Activated CD4-positive, alpha-beta T cell treated with anti-CD3 and anti-CD28 coated beads, Interleukin-2, amount 50 U/mL, for 4 hours (primary cell): ENCODE measurements at places on chromosomes 6 and 20.

DNA sequence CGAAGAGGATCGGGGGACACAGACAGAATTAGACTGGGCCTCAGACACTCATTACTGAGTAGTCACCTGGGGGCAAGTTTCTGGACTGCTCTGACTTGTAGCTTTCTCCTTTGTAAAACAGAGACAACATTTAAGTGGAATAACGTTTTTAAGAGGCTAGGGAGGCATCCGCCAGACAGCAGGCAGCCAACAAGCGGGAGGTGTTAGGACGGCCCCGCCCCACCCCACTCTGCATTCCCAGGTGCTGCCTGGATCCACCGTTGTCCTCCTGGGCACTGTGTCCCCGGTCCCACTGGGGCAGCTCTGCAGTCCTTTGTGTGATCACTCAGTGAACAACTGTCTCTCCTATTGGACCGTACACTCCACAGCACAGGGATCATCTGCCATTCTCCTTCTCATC, 113.8 kb downstream of the IRF4 start:
- no peak for DNase-seq

- DNase-seq = no peak
Measured at GRCh38 chr20:31923388-31924331, 28.2 kb downstream of the PDRG1 start.

DNA sequence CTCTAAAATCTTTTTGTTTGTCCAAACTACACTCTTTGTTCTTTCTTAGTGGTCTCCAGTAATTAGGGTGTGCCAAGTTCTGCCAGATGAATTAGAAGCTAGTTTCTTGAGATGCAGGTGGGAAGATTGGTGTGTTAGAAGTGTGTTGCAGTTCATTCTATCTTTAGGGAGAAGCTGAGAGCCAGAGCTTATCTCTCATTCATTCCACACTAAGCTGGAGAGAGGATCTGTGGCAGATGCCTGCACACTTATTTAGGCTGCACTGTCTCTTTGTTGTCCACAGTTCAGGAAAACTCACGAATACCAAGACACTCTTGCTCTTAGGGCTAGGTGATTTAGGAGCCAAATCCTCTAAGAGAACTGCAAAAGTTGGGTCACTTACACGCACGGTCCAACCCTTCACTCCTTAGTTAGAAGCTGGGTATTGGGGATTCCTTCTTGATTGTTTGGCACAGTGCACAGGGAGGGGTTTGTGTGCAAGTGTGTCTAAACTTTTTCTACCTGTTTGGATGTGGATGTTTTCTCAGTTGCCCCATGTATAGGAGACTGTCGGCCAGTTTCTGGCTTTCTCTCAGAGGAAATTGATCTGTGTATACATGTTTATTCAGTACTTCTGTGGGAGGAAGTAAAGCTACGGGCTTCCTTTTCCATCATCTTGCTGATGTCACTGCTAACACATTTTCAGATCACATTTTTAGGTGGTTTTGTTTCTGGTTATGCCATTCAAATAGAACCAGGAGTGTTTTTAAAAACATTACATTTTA, 49.5 kb downstream of the SMAP1 start:
- no peak for DNase-seq

GRCh38 chr6:69061066-69061465, 426.0 kb downstream of the ADGRB3 start:
- no peak for DNase-seq

DNA sequence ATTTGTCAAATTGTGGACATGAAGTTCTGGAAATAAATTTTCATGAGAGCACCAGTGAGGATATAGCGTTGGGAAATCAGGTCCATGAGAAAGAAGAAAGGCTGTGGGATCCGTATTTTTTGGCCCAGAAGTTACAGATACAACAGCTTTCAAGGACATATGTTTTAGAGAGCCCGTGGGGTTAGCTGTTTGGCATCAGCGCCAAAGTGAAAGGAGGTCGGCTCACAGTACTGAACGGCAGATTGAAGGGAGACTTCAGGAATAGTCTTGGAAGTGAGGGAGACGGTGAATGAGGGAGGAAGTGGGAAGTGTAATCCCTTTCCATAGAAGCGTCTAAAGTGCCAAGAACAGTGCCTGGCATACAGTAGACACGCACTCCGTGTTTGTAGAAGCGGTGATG, 31.8 kb downstream of the ZDHHC14 start:
- DNase-seq = no peak

GRCh38 chr20:22617160-22617559, 32.8 kb upstream of the FOXA2 start:
- no peak for DNase-seq

- no peak for DNase-seq
Measured at GRCh38 chr20:10217721-10218410, 764 bp upstream of the SNAP25 start.

- no peak for DNase-seq
Measured at GRCh38 chr6:85679445-85680123, 36.9 kb upstream of the SYNCRIP start.

DNA sequence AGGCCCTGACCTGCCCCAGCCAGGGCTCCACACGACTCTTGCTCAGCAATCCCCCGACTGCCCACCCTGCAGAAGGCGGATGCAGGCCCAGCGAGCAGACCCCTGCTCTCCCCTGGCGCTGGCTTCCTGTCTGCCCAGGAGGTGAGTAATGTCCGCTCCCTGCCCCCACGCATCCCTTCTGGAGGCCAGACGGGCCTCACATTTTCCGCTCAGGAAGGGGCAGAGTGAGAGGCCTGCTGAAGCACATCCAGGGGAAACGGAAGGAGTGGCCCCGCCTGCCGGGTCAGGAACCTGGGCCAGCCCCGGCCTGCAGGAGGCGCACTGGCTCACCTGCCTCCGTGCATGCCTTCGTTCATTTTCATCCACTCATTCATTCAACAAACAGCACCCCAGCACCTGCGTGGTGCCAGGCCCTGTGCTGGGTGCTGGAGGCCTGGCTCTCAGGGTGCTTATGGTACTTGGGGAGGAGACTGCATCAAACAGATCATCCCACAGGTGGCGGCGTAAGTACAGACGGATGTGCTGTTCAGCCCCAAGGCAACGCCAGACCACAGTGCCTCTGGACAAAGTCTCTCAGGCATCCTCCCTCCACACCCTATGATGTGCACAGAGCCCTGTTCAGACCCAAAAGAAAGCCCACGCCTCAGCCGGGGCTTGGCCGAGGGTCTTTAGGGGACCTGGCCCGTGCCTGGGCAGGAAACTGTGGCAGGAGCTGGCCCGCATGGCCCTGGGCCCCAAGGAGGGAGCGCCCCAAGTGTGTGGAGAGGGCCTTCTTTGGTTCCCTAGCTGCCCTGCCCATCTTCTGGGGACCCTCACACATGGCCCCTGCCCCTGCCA, 112.1 kb downstream of the ASXL1 start:
- no peak for DNase-seq

GRCh38 chr6:152356662-152357061, 280.5 kb downstream of the SYNE1 start:
- no peak for DNase-seq

GRCh38 chr20:25050501-25051350, 7.2 kb downstream of the ACSS1 start:
- no peak for DNase-seq

GRCh38 chr6:24480705-24481104, 8.7 kb downstream of the GPLD1 start:
- no peak for DNase-seq

- no peak for DNase-seq
Measured at GRCh38 chr20:14055127-14055742, 59.9 kb downstream of the MACROD2 start.

GRCh38 chr20:63790572-63791168, 40.4 kb downstream of the ZBTB46 start:
- DNase-seq = no peak

- DNase-seq = no peak
Measured at GRCh38 chr6:74731204-74731603, 474.6 kb downstream of the COL12A1 start.

- DNase-seq = peak; percentile 65
Measured at GRCh38 chr20:33663161-33664084, 1.3 kb downstream of the C20orf144 start.

DNA sequence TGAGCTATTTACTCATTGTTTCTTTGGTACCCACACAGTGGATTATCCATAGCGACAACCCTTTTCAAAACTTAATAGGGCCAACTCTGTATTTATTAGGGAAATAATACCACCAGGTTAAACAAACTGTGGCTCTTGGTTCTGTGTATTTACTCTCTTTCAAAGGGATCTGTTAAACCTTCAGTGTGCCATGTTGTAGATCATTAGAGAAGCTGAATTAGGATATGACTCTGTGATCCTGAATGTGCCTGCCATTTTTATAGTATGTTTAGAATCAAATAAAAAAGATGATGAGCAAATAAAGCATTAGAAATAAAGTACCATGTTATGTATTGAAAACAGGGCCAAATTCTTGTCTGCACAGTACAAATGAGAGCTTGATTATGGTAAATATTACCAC, 25.0 kb upstream of the SLC35D3 start:
- no peak for DNase-seq

DNA sequence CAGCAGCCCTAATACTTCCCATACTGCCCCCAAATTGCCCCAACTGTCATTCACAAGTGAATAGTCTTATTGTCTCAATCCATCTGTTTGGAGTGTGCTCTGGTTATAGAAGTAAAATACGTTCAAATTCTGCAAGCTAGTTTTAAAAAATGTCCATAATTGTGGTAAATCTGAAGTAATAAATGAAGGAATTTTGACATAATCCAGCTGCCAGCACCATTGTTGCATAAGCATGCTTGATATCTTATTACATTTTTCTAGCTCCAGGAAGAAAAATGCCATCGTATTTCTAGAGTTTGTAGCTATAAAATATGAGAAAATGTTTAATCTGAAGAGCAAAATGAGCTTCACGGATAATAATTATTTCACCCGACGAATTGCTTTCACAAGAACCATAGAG, 664.7 kb downstream of the RFPL4B start:
- no peak for DNase-seq
